CD4-positive, alpha-beta T cell treated with Interleukin-1 beta for 1 hour (primary cell): ENCODE measurements at places on chromosomes 6 and 20.
A peak's percentile ranks its signal among the peaks of the same experiment; 100 is the strongest.

GRCh38 chr6:19691465-19692167 lies 145.6 kb upstream of the ID4 start:
- DNase-seq: no peak

DNA sequence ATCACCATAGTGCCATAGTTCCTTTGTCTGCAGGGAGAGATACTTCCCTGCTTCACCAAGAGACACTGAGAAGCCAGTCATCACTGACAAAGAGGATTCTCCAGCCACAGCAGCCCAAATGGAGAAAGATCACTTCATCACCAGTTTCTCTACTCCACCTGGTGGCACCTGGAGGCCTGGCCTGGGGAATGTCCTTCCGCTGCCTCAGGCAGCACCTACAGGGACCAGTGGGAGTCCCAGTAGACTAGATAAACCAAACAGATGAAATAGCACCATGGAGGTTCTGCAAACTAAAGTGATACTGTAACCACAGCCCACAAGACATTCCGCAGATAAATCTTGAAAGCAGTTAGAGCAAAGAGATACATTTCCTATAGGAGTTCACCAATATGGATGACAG lies 266.5 kb downstream of the C6orf118 start:
- DNase-seq: no peak

- DNase-seq: no peak
These were observed 115.9 kb upstream of the FRMD1 start for GRCh38 chr6:168194732-168195567.

DNA sequence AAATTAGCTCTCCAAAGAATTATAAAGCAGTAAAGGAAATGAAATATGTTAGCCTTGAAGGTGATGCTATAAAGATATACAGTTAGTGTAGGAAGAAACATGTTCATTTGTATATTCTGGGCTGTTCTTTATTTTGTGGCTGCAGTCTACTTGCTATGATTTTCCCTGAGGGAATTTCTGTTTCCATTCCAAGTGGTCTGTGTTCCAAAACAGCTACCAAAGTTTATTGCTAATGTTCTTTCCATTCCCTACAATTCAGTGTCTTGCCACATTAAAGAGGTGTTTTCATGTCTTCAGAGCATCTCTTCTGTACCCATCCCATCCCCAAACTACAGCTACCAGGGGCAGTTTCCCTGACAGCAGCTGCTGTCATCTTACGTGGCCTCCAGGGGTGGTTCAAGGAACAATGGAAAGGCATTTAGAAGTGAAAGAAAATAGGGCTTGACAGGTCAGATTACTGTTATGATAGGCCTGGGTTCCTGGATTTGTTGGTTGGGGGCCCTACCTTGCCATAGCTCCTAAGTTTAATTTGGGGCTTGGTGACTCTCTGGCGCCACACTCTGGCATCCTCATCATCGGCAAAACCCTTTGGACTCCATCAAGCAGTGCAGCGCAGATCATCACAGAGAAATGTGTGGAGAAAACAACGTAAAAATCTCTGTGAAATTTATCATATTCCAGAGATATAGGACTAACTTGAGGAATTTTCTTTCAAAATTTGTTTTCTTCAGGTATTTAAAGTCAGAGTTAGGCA lies 33.8 kb upstream of the AIG1 start:
- DNase-seq: peak; percentile 44

DNA sequence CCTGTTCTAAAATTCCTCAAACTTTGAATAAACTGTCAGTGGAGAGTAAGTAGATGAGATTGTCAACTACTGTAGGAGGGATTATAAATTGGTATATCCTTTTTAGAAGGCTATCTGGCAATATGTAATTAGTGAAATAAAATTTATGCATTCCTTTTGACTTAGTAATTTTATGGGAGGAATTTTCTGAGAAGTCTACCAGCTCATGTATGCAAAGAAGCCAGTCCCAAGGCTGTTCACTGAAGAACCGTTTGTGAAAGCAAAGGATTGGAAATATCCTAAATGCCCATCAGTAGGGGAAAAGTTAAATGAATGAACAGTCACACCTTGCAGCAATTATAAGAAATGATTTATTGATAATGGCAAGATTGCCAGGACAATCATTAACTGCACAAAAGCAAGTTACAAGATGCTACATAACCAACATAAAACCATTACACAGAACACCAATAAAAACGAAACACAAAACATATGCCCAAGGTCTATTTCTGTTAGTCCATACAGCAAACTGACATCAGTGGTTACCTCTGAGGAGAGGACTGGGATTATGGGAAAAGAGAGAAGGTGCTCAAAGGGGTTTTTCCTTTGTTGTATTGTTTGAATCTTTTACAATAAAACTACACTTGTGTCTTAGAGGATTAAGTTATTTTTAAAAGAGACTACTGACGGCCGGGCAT lies 4.6 kb upstream of the DSTN start:
- DNase-seq: no peak

DNA sequence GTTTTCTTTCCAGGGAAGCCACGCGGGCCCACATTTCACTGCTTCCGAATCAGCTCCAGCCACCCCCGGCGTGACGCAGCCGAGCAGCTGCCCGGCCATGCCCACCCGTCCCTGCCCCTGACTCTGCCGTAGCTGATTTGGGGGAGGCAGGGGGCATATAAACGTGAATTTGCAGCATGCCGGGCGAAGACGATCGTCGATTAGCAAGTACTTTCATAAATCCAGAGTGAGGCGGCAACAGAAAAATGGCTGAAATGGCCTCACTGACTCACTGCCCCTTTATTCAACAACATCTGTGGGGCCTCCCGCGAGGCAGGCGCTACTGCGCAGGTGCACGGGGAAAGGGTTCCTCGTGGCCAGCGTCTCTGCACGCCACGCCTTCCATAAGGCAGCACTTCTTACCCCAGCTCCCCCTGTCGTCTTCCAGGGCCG lies 118.0 kb downstream of the DLL1 start:
- DNase-seq: no peak

GRCh38 chr20:40643891-40644290 lies 45.1 kb downstream of the MAFB start:
- DNase-seq: no peak

GRCh38 chr6:33673851-33674250 lies 37.6 kb downstream of the UQCC2 start:
- no peak for DNase-seq

GRCh38 chr20:3364323-3365013 lies 43.0 kb downstream of the DNAAF9 start:
- DNase-seq: no peak

DNA sequence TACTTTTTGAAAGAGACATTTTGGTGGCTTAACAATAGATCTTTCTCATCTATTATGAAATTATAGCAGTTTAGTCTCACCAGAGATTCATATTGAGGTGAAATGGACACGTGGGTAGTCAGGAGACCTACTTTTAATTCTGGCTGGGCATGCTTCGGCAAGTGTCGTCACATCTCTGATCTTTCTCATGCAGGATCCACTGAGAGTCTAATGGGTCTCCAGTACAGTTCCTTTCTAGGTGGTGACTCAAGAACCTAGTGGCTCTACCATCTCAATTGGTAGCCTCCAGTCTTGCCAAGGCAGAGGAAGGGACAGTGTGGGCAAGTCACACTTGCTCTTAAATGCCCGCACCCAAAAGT lies 94.9 kb downstream of the KCNB1 start:
- DNase-seq: no peak

DNA sequence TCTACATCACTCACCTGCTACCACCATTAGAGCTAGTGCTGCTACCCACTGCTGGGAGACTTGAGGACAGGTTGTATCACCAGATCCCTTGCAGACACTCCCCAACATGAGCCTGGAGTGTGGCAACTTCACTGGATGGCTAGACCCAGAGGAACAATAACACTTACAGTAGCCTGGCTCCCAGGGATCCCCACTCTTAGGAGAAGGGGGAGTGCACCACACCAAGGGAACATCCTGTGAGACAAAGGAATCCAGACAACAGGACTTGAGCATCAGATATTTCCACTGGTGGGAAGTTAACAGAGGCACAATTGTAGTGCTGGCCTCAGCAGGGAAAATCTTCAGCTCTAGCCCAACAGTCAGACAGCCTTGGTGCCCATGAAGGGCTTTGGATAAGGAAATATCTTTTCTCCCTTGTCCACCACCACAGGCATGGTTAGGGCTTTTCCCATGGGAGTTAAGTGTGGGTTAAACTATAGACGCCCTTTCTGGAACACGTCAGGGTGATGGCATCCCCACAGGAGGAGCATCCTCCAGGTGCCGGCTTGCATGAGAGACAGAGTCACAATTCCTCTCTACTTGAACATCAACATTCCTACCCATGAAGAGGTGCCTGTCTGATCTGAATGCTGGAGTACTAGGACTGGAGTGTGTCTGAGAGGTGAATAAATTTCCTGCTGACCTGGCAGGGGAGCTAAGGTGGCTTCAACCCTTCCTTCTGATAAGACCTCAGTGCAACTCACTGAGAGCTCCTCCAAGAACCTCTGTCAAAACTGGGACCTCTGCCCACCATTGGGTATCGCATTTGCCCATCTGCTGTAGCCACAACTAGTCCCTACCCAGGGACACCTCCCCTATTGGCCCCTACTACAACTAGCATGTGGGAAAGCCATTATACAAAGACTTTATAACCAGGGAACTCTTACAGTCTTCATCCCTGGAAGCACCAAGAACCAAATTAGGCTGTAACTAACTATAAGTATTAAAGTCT lies 55.4 kb upstream of the SIRPG start:
- no peak for DNase-seq
